Right renal cortex interstitium (tissue), 3 donors: ENCODE measurements at places on chromosomes 1 and 21. TPM values are rescaled to one million over a fixed set of nuclear protein-coding genes. Genes with fewer than 3 reads are reported as not detected.

DNA sequence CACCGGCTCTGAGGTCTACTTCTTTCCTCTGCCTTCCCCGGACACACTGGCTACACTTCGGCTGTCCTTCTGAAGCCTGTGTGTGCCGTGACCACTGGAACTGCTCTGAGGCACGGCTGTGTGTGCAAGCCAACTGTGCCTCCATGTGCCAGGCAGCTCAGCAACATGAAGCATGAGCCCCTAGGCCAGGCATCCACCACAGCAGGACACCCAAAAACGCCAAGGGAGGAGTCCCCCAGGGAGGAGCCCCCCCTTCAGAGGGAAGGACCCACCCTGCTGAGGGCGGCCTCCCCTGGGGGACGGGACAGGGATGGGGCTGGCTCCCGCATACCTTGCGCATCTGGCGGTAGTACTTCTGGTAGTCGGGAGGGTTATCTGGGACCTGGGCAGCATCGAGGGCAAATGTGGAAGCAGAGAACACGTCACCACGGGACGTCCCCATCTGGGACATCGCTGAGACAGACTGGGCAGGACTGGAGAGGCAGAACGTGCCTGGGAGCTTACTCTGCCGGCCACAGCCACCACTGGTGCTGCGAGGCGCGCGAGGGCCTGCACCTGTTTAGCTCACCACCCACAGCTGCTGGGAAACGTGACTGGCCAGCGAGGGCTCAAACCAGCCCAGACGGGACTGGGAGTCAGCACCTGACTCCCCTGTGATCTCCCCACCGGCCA is 20.5 kb downstream of the LSS start:
- no peak for DNase-seq

- DNase-seq, result no peak
Observed at GRCh38 chr1:7811476-7811875, 27.4 kb downstream of the PER3 start.

AMY1A gene
- polyA plus RNA-seq, result not detected

DYNLT5 gene
- 1.9 TPM for polyA plus RNA-seq

DNA sequence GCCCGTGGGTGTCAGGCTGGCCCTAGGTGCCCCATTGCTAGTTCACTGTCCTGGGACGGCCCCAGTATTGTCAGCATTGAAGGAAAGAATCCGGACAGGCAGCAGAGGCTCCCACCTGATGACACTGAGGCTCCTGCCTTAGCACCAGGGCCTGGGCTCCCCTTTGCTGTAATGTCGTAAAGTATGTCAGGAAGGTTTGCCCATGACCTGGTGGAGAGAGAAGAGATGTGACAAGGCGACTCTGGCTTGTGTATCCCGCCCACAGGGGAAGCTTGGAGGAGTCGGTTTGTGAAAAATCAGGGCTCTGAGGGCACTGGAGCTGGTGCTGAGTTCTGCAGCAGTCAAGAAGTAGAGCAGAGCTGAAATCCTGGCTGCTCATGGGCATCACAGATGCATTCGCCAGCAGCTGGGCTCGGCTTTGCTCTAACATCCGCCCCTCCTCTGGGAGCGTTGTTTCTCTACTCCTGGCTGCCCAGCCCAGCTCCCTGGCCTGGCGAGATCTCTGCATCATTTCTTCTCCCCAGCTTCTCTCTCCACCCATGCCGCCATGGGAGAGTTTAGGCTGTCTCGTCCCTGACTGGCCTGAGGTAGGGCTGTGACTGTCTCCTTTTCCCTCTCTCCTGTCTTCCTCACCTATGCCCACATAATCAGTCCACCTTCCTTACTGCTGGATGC is 74.1 kb downstream of the ADARB1 start:
- DNase-seq, result no peak

DNA sequence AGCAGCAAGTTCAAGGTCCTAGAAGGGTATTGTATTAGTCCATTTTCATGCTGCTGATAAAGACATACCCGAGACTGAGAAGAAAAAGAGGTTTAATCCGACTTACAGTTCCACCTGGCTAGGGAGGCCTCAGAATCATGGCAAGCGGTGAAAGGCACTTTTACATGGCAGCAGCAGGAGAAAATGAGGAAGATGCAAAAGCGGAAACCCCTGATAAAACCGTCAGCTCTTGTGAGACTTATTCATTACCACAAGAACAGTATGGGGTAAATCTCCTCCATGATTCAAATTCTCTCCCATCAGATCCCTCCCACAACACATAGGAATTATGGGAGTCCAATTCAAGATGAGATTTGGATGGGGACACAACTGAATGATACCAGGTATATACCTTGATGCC is 409.5 kb downstream of the NTNG1 start:
- DNase-seq, result no peak

- no peak for DNase-seq
Observed at GRCh38 chr1:24875991-24876506, 54.0 kb downstream of the RUNX3 start.

KRTAP11-1 gene
- polyA plus RNA-seq, result not detected

SLC9A1 gene
- polyA plus RNA-seq, result 20.0 TPM

PRSS38 gene
- polyA plus RNA-seq, result not detected

KLF17 gene
- not detected for polyA plus RNA-seq

DNA sequence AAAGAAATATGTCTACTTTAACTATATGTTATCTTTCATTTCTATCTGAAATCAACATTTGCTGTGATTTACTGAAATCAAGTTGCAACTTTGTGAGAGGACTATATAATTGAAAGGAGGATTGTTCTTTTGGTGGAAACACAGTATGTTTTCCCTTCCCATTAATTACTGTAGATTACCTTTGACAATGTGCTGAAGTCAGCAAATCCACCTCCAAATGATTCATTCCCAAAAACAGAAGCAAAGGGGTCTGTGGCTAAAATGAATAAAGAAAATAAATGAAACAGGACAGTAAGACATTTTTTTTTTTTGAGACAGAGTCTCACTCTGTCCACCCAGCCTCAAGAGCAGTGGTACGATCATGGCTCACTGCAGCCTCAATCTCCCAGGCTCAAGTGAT is 35.4 kb upstream of the TTC39A start:
- DNase-seq, result no peak

- DNase-seq, result no peak
Observed at GRCh38 chr1:55272994-55273393, 57.8 kb upstream of the USP24 start.

DNA sequence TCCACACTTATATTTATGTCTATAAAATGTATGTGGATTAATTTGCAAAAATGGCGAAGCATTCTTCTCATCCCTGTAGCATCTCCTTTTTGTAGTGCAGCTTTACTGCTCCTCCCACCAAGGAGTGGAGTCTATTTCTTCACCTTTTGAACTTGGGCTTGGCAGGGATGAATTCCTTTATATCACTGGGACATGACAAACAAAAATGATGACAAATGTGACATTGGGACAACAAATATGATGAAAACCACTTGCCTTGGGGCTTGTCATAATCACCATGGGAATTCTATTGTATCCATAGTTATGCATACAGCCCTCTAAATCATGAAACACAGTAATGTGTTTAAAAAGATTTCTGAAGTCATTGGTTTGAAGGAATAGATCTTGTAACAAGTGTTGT is 155.0 kb downstream of the TNFSF18 start:
- no peak for DNase-seq

- DNase-seq, result no peak
Observed at GRCh38 chr1:85359874-85360721, 83.7 kb upstream of the BCL10 start.

IL20 gene
- not detected for polyA plus RNA-seq

GRCh38 chr1:7469255-7469938 is 301.7 kb upstream of the VAMP3 start:
- no peak for DNase-seq

GRCh38 chr1:11531943-11532342 is 53.0 kb downstream of the DISP3 start:
- no peak for DNase-seq

PROK1 gene
- polyA plus RNA-seq, result 0.08 TPM

- no peak for DNase-seq
Observed at GRCh38 chr1:174746024-174746808, 253.5 kb upstream of the CACYBP start.

GPR37L1 gene
- 0.04 TPM for polyA plus RNA-seq

DNA sequence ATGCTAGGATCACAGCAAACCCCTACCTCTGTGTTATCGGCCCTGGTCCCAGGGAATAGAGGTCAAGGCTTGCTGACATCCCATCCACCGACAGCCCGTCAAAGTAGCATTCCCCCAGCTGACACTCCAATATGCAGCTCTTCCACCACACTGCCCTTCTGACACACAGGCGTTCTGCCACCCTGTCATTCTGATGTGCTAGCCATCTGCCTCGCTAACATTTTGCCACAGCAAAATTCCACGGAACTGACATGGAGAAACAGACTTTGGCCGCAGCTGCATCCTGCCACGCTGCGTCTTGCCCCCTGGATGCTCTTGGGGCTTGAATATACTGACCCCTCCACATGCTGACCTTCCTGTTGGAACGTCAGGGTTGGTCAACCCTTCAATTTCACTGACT is 163.2 kb upstream of the CSF3R start:
- DNase-seq, result no peak

GRCh38 chr1:204127597-204128242 is 24.1 kb downstream of the ETNK2 start:
- no peak for DNase-seq

BCL2L15 gene
- polyA plus RNA-seq, result 0.65 TPM

ADGRL2 gene
- 157 TPM for polyA plus RNA-seq

DNA sequence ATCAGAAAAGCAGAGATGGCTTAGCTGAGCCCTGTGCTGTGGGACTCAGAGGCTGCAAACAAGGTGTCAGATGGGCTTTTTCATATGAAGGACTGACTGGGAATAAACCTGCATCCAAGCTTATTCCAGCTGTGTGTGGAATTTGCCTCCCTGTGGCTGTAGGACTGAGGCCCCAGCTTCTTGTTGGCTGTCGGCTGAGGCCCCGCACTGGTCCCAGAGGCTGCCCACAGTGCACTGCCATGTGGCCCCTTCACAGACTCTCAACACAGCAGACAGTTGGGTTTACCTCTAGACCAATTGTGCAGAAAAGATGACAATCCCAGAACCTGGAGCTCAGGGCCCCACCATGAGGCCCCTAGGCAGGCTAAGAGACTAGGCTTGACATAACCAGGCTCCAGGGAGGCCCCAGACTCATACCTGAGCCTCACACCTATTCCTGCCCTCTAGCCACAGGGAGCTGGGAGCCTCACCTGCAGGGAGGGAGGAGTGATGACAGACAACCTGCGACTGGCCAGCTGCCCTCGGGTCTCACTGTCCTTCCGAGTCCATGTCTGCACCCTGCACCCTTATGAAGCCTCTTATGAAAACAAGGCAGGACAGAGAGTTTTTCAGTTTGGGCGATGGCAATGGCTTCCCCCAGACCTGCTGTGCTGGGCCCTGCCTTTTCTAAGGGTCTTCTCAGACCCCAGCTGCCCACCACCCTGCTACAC is 615.5 kb downstream of the NPHP4 start:
- DNase-seq, result no peak

GRCh38 chr1:228141226-228142044 is 1.4 kb downstream of the GUK1 start:
- DNase-seq, result no peak

DNA sequence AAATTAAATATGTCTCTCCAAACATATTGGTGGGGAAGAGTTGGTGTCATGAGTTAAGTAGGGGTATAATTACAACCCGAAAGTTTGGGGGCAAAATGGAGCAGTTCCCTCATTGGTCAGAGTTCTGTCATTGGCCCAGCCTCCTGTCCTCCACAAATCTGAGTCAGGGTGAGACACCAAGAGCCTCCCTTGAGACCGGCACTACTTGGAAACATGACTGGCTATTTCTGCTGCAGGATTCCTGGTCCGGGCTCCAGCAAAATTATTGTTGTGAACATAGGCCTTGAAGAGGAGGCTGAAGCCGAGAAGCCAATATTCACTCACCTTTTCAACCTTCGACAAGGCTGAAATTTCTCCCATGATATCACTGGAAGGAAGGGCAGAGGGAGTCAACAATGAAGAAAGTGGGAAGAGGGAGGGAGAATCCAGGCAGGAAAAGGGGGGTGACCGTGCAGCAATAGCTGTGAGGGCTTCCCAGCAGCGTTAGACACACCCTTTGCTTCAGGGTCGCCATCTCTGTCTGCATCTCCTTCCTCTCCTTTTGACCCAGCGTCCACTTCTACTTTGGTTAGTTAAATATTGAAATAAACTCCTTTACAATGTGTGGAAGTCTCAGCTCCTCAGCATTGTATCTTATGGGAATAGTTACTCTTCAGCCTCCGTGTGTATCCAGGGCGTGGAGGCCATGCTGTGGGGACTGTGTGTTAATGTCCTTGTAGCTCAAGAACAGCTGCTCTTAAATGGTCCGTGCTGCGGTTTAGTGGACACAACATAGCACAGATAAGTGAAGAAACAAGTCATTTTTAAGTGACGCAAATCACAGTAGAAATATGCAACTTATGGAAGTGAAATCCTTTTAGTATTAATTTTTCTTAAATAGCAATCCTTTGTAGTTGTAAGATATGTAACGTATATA is 307.4 kb downstream of the DISC1 start:
- no peak for DNase-seq

COL11A1 gene
- 4.5 TPM for polyA plus RNA-seq

DNA sequence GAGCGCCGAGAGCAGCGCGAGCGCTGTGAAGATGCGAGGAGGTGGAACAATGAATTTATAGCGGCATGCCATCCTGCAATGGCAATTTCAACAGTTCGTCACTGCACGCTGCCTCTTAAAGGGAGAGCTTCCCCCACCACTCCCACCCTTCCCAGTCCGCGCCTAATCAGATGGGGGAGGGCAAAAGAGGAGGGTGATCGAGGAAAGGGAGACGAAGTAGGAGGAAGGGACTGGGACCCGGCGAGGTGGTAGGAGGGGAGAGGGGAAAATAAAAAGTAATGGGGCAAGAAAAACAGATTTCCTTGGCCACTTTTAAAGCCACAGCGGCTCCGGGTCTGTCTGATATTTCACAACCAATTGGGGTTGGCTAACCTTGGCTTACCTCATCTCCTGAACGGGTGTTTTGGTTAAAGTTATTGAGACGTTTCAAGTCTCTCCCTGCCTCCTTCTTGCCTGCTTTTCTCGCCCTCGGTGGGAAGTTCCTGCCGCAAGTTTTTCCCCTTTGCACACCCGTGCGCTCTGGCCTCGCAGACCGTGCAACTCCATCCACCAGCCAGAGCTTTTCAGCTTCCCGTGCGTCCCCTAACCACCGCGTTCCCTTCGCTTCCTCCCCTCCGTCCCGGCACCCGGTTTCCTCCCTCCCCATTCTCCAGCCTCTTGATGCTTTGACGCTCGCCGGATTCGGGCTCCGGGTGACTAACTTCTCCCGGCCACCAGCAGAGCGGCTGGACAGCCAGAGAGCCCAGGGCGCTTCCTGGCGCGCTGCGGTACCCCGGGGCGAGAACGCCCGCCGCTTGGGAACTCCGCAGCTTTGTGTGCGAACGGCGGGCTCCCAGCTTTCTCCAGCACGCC is at the start of gene ADAMTS5:
ADAMTS5 (minus strand) TSS at position 27 of the 852 bp plus-strand sequence. CDS start 697 bp downstream, outside the sequence.
- no peak for DNase-seq

PLEKHA6 gene
- polyA plus RNA-seq, result 39.7 TPM

PDZK1 gene
- polyA plus RNA-seq, result 158 TPM

- DNase-seq, result no peak
Observed at GRCh38 chr1:116664366-116664977, 3.1 kb downstream of the IGSF3 start.

GRCh38 chr1:109197158-109198042 is 16.3 kb upstream of the SARS1 start:
- no peak for DNase-seq

CD1E gene
- 0.18 TPM for polyA plus RNA-seq

GRCh38 chr21:34091032-34091431 is 17.7 kb downstream of the MRPS6 start:
- DNase-seq, result no peak

PLA2G2D gene
- polyA plus RNA-seq, result 0.10 TPM
